AG10803 (cell line): ENCODE measurements at places on chromosomes 4 and X.
A peak's percentile ranks its signal among the peaks of the same experiment; 100 is the strongest.

GRCh38 chr4:169662206-169662605 lies 41.8 kb downstream of the CLCN3 start:
- no peak for DNase-seq

- no peak for DNase-seq
Measured at GRCh38 chr4:36917413-36917812, 327.1 kb upstream of the NWD2 start.

DNA sequence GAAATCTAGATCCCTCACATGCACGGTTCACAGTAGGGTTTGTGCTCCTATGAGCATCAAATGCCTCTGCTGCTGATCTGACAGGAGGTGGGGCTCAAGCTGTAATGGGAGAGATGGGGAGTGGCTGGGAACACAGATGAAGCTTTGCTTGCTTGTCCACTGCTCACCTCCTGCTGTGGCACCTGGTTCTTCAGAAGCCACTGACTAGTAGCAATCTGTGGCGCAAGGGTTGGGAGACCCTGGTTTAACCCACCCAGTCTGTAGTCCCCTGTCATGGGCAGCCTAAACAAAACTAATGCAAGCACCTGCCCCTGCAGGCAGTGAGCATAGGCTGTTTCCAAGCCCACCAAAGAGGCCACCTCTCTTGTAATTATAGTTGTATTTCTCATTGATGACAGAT lies 116.6 kb downstream of the SHOX start:
- no peak for DNase-seq

DNA sequence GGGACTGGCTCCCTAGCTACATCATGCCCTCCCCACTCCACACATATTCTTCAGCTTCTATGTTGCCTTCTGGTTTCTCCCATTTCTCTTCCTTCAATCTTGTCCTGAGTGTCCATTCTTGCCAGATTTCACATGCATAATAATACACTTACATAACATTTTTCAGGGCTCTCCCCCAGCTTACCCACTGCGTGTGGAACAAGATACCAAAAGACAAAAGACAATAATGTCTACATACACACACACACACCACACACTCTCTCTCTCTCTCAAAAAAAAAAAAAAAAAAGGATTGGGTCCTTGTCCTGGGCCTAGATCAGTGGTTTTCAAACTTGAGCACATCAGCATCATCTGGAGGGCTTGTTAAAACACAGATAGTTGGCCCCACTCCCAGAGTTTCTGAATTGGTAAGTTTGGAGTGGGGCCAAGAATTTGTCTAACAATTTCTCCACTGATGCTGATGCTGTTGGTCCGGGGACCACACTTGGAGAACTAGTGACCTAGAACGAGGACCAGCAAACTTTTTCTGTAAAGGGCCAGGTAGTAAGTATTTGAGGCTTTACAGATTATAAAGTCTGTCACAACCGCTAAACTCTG lies 6.5 kb upstream of the SMARCA1 start:
- peak; percentile 11 for DNase-seq

DNA sequence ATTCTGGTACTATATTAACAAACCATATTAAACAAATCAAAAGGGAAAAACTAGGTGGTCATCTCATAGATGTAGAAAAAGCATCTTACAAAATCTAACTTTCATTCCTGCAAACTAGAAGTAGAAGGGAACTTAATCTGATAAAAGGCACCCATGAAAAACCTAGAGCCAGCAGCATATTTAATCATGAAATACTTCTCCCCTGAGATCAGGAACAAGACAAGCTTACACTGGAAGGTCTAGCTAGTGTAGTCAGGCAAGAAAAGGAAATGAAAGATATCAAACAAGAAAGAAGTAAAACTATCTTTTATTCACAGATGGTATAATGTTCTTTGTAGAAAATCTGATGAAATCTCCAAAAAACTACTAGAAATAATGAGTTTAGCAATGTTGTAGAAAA lies 41.2 kb downstream of the ATP10D start:
- peak; percentile 58 for DNase-seq

DNA sequence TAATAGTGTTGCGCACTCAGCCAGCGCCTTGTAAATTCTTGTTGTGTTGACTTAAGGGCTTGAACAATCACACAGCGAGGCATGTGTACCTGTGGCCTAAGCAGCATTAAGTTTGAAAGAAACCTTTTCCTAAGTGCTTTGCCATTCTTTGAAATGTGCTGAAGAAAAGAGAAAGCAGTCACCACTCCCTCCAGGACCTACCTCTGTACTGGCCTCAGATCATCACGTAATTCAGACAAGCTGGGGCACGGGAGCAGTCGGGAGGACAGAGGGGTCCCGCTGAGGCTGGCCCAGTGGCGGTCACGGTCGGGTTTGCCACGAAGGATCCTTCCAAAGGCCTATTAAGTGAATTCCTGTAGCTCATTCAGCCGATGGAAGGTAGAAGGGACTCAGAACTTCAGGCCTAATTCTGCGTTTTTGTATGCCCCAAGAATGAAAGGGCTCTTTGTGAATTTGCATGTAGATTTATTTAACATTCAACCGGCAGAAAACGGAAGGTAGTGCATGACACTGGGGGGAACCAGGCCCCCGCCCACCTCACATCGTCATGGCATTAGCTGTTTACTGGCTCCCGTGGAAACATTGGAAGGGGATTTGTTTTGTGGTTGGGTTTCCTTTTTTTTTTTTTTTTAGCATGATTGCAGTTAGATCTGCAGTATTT lies 106.3 kb downstream of the TRAPPC11 start:
- no peak for DNase-seq

DNA sequence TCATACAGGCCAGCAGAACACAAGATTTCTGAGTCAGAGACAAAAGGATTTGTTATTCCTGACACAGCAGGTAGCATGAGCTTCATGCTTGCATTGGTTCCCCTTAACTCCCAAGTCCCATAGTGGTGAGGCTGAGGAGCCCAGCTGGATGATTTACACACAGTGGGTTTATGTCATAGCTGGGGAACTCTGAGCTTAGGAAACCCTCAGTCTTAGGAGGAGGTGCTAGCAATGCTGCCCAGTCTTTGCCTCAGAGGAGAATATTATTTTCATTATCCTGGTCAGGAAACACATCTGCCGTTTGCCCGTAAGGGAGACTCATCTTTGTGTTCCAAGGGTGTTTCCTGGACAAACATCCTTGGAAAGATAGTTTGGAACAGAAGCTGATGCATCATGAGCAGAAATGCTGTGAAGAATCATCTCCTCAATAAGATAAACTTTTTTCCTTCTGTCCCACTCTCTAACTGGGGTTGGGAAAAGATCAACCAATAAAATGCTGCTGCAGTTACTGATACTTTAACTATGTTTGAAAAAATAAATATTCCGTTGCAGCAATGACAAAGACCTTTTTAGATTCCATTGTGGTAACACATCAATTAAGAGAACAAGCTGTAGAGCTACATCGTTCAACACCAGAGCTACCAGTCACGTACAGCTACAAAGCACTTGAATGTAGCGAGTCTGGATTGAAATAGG lies 146.8 kb downstream of the DCLK2 start:
- peak; percentile 95 for DNase-seq

- DNase-seq: no peak
Measured at GRCh38 chrX:19019996-19020395, 36.1 kb upstream of the PHKA2 start.

- no peak for DNase-seq
Measured at GRCh38 chr4:185835336-185835735, 23.3 kb upstream of the SORBS2 start.

DNA sequence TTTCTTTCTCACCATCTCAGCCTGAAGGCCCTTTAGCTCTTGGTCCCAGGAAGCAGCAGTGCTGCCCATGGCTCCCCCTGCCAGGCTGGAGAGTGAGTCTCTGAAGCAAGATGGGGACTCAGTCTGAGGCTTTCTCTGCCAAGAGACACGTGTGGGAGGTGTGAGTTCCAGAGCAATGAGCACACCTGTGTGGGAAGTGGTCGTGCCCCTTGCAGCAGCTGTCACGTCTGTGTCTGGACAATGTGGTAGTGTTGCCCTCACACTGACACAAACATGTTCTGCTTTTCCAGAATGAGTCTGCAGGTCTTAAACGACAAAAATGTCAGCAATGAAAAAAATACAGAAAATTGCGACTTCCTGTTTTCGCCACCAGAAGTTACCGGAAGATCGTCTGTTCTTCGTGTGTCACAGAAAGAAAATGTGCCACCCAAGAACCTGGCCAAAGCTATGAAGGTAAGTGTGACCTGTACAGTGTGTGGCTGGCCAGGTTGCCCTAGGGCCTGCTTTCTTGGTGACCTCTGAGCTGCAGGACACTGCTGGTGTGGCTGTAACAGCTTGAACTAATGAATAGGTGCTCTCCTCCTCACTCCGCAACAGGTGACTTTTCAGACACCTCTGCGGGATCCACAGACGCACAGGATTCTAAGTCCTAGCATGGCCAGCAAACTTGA lies 1.9 kb downstream of the TACC3 start:
- no peak for DNase-seq

DNA sequence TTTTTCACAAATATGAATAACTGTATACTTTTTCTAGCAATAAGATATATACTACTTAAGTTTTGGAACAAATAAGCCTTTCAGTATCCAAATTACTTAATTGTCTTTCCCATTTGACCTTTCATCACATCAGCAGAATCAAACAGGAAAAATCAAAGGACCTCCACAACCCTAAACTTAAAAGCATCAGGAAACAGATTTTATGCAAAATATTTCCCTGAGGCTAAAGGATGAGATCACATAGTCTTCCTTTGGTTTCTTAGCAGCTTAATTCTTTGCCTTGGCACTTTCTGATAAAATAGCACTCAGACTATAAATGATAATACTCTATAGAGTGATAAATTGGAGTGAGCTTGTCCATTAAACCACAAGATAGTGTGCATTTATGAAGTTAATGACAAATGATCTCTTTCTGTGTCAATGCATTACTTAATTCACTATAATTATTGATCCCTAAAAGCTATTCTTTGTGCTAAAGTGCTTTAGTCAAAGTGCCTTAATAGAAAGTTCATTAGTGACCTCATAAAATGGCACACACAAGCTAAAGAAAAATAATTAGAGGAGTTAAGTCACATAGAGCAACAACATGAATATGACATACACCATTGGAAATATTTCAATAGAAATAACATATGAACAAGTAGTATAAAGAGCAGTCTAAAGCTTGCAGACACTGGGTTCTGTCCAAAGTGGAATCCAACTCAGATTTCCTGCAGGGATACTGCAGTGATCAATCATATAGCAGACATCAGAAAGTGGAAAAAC lies 15.7 kb upstream of the NDST3 start:
- no peak for DNase-seq

DNA sequence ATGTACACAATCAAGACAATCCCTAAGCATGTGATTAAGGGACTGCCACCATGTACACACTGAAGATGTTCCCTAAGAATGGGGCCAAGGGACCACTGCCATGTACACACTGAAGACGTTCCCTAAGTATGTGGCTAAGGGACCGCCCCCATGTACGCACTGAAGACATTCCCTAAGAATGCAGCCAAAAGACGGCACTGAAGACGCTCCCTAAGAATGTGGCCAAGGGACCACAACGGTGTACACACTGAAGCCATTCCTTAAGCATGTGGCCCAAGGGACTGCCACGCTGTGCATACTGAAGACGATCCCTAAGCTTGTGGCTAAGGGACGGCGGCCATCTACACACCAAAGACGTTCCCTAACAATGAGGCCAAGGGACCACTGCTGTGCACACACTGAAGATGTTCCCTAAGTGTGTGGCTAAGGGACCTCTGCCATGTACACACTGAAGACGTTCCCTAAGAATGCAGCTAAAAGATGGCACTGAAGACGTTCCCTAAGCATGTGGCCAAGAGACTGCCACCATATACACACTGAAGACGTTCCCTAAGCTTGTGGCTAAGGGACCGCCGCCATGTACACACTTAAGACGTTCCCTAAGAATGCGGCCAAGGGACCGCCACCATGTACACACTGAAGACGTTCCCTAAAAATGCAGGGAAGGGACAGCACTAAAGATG lies 26.4 kb downstream of the DHRSX start:
- no peak for DNase-seq

DNA sequence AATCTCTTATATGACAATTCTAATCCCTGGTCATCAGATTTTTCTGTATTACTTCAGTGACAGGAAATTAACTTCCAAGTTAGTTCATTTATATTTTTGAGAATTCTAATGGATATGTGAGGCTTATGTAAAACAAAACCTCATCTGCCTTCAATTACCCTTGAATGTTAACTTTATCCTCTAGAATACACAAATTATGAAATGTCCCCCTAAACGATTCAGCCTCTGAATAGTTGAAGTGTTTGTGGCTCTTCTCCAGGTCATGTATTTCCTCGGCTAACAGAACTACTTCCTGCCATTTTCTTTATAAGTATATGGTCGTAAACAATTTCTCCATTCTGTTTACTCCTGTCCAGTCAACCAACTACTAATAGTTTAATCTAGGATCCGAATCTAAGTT lies 401.3 kb downstream of the PCDH10 start:
- no peak for DNase-seq

DNA sequence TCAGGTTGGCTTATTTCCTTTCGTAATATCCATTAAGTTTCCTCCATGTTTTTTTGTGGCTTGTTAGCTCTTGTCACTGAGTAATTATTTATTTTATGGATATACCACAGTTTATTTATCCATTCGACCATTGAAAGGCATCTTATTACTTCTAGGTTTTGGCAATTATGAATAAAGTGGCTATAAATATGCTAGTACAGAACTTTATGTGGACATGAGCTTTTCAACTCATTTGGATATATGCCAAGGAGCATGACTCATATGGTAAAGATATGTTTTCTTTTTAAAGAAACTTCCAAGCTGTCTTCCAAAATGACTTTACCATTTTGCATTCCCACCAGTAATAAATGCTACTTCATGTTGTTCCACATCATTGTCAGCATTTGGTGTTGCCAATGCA lies 803.6 kb downstream of the GLUD2 start:
- DNase-seq: no peak

DNA sequence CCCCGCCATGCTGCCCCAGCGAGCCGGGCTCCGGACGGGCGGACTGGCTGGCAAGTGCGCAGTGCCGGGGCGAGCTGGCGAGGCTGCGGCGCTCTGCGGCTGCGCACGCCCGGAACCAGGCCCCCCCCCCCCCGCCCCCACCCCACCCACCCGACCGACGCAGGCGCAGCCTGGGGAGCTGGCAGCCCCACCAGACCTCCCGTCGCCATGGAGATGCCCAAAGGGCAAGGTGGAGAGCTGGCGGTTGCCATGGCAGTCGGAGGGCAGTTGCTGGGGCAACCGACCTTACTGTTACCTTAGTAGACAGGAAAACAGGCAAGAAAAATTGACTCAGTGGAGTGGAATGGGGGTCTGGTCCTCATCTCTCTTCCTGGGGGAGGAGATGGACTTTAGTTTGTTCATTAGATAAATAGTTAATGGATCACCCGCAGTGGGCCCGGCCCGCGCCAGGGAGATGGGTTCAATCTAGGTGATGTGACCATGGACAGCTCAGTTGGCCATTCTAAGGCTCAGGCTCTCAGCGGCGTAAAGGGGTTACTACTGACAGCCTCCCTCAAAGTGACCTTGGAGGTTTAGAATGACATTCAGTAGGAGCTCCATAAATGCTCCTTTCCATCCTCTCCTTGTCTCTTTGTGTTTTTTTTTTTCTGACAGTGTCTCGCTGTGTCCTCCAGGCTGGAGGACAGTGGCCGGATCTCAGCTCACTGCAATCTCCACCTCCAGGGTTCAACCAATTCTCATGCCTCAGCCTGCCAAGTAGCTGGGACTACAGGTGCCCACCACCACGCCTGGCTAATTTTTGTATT lies at the start of gene PCSK1N:
PCSK1N (minus strand) TSS at position 87 of the 806 bp plus-strand sequence; CDS start at position 9, 78 bp downstream.
- DNase-seq: no peak
